Stimulated activated CD8-positive, alpha-beta memory T cell treated with anti-CD3 and anti-CD28 coated beads, Interleukin-4, amount 100 ng/mL, for 1 hour (primary cell): ENCODE measurements at places on chromosomes 4 and X.

- DNase-seq: no peak
Observed at GRCh38 chr4:92172203-92172602, 131.6 kb upstream of the GRID2 start.

DNA sequence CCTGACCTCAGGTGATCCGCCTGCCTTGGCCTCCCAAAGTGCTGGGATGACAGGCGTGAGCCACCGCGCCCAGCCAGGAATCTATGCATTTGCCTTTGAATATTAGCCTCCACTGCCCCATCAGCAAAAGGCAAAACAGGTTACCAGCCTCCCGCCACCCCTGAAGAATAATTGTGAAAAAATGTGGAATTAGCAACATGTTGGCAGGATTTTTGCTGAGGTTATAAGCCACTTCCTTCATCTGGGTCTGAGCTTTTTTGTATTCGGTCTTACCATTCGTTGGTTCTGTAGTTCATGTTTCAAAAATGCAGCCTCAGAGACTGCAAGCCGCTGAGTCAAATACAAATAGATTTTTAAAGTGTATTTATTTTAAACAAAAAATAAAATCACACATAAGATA lies 44.2 kb upstream of the SHOX start:
- DNase-seq: no peak

GRCh38 chrX:119249891-119250290 lies 13.8 kb downstream of the PGRMC1 start:
- no peak for DNase-seq

DNA sequence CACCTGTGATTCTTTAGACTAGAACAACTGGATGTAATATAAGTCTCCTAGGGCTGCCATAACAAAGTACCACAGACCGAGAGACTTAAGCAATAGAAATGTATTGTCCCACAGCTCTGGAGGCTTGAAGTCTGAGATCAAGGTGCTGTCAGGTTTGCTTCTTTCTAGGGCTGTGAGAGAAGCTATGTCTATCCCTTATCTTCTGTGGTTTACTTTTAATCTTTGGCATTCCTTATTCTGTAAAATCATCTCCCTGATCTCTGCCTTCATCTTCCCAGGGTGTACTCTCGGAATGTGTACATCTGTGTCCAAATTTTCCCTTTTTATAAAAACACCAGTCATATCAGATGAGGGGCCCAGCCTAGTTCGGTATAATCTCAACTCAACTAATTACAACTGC lies 10.3 kb upstream of the HOPX start:
- no peak for DNase-seq

GRCh38 chr4:148854203-148854602 lies 412.0 kb upstream of the NR3C2 start:
- DNase-seq: no peak

DNA sequence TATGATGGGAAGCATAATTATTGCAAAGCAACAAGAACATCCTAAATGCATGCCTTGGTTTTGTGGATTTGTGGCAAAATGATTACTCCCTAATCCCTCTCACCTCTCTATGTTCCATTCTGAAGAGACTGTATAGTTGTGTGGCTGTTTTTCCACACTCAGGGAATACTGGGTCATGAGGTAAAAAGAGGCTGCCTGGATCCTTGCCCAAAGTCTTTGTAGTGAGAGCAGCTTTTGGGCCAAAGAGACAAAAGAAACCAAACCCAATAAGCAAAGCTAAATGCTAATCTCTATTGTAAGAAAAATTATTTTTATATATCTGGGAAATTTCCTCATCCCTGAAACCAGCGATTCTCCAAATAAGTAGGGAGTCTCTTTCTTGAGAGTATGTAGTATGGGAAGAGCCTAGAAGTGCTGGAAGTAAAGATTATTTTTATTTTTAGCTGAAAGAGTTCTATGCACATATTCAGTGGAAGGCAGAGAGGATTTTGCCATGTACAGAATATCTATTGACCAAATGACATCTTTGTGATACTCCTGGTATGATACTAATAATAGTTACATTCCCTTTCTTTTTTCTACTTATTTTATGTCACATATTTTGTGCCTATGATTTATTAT lies 24.9 kb upstream of the SULT1B1 start:
- DNase-seq: no peak

DNA sequence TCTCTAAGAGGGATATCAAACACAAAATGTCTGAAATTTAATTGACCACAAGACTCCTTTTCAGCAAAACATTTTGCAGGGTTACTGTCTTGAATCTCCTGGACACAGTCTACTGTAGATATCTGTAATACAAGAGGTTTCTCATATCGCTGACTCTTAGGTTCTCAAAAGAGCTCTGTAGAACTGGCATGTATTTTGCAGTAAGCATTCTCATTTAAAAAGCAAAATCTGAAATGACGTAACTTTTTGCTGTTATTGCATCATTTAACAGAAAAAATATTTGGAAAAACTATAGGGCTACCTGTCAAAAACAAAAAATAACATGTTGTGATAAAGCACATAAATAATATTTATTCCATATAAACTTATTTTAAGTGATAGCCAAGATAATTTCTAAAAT lies 114.2 kb downstream of the CDS1 start:
- DNase-seq: no peak

GRCh38 chr4:42390622-42391354 lies 6.5 kb upstream of the SHISA3 start:
- no peak for DNase-seq

- no peak for DNase-seq
Observed at GRCh38 chrX:38232079-38232686, 11.5 kb upstream of the SRPX start.

DNA sequence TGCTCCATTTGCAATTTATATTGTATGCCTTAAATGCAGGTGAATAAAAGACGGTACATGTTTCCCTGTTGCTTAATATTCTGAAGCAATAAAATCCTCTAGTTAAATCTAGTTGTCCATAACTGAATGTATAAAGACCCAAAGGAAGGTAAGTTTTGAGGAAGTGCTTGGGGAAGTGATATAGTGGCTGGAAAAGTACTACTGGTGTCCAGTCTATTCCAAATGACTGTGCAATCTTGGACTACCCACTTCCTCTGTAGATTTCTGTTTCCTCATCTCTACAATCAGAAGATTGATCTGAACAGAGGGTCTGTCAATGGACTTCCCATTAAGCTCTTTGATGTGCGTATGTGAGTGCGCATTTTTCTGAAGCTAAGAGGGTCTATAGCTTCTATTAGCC lies 17.0 kb downstream of the SNCA start:
- DNase-seq: no peak

DNA sequence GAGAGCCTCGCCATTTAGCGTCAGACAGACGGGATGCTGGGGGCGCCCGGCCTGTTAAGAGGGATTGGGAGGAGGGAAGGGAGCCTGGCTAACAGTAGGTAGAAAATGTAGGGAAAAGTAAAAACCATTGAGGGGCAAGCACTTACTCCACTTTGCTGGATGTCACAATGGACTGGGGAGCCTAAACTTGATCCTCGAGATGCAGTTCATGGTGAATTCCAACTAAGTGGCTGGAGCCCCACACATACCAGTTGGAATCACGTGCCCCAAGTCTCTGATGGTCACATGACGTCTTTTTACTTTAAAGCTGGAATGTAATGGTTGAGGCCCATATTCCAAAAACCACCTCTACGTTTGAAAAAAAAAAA lies 1.5 kb downstream of the PLS3 start:
- no peak for DNase-seq

GRCh38 chr4:77153006-77153405 lies 4.0 kb upstream of the CCNG2 start:
- no peak for DNase-seq

- DNase-seq: no peak
Observed at GRCh38 chr4:124018383-124019317, 622.1 kb downstream of the SPRY1 start.

DNA sequence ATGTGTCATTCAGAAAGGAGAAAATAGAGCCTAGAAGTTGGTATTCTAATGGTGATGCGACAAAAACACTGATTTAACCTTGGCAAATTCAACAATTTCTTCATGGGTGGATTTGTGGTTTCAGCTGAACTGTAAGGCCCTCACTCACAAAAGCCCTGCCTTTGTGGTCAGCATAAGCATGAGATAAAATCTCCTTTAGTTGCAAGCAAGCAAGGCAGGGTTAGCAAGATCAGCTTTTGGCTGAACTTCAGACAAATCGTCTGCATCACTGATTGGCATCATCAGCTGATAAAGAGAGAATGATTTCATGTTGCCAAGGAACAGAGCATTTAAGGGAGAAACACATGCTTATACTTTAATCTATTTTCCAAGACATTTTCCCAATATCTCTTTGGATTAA lies 2582.2 kb downstream of the PCDH7 start:
- DNase-seq: no peak

DNA sequence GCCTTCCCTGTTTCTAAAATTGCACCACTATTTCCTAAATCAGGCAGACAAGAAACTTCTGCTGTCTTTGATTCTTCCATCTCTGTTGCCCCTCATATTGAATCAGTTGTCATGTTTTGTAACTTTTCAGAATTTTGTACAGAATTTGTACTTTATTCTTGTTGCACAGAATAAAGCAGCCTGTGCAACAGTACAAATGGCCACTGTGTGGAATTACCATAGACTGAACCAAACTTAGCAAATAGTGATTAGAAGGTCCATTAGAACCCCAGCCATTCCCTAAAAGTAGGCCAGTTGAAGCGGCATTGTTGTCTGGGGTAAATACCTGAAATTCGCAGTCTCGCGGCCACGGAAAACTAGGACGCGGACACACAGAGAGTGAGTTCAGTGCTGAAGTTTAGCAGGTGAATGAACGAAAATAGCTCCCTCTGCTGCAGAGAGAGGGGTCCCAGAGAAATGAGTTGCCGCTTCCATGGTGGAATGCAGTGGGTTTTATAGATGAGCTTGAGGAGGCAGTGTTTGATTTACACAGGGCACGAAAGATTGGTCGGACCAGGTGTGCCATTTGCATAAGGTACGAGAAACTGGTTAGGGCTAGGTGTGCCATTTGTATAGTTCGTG lies 71.8 kb downstream of the C4orf33 start:
- no peak for DNase-seq

DNA sequence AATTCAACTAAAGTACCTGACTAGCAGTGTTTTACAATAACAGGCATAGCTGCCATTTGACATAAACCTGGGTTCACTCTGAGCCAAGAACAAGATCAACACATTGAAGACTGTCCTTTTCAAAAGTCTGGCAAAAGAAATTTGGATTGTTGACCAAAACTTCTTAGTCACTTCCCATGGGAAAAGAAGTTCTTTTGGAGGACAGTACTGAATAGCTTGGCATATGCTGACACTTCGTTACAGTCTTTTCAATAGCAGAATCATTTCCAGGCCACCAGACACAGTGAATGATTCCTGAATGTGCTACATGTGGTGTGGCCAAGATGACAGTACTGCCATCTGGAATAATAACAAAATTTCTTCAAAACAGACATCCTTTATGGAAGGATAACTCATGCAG lies 560.3 kb downstream of the GRID2 start:
- no peak for DNase-seq

- no peak for DNase-seq
Observed at GRCh38 chr4:158841540-158841939, 72.7 kb downstream of the FNIP2 start.
